Right kidney (tissue), 9 donors: ENCODE measurements at places on chromosomes 13 and 19.

DNA sequence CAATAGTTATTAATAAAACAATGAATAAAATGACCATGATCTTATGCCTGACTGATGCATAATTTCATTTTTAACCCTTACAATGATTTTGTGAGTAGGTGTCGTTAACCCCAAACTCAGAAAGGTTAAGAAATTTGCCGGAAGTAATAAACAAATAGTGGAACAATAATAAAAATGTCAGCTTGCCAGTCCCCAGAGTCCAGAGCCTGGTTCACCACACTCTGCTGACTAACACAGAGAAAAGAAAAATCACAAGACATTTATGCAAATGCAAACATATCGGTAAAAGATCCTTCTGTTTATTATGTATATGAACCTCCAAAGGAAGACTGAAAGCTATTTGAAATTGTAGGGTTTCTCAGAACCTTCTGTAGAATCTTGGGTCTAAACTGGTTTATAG is 563.7 kb downstream of the EFNB2 start:
- DNase-seq: no peak

DNA sequence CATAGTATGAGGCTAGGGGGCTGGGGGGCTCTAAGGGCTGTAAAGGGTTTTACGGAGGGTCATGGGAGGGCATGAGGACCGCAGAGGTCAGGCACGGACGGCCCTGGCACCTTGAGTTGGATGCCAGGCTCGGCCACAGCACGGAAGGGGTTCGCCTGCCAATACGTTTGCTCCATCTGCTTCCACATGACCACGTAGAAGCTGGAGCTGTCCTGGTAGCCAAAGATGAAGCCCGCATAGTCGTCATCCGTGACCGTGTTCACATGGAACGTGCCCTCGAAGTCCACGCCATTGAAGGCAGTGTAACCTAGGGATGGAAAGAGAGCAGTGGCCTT is 6.4 kb downstream of the COMP start:
- DNase-seq: no peak

- no peak for DNase-seq
Measured at GRCh38 chr19:3248728-3249326, 24.4 kb downstream of the CELF5 start.

GRCh38 chr13:67259208-67259607 is 29.1 kb upstream of the PCDH9 start:
- DNase-seq: no peak

DNA sequence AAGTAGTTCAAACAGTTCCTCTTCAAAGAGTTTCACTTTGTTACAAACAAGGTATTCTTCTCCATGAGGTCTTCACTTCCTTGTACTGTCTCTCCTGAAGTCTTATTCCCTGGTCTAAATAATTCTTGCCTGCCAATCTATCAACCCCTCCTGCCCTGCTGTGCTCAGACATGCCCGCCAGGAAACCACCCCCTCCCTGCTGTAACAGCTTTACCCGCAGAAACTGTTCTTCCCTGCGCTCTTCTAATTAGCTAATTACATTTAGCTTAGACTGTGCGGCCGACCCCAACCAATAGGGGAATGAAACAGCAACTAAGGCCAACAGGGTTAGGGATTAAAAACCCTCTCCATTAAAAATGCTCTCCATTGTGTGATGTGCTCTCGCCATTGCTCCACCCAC is 46.7 kb downstream of the ZNF846 start:
- no peak for DNase-seq

DNA sequence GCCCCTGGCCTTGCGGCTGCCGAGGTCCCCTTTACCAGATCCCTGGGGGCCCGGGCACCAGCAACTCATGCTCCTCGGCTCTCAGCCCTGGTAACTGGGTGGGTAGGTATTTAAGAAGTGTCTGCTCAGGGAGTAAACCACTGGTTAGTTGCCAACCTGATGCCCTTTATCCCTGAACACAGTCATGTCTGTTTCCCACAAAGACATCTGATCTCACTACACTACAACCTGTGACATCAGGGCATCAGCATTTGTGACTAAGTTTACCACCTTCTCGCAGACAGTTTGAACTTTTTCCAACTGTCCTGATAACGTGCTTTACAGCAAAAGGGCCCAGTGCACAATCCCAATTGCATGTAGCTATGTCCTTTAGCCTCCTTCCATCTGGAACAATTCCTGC is 22.0 kb downstream of the GGACT start:
- DNase-seq: no peak

GRCh38 chr19:12884202-12884601 is 2.8 kb downstream of the KLF1 start:
- no peak for DNase-seq

DNA sequence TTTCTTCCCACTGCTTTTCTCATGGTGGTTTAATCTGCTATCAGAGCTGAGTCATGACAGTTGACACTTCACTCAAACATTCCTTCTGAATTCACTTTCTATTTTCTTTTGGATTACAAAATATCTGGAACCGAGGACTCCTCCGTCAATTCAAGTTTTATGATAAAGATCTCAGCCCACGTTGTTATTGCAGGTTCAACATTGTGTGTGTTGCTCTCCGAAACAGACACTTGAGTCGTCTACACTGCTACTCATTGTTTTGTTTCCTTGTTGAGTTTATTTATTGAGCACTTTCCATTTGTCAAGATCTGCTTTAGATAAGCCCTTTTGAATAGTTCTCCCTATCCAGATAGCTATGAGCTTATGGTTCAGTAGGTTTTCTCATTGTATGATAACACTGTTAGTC is 636.1 kb upstream of the GPC6 start:
- no peak for DNase-seq

DNA sequence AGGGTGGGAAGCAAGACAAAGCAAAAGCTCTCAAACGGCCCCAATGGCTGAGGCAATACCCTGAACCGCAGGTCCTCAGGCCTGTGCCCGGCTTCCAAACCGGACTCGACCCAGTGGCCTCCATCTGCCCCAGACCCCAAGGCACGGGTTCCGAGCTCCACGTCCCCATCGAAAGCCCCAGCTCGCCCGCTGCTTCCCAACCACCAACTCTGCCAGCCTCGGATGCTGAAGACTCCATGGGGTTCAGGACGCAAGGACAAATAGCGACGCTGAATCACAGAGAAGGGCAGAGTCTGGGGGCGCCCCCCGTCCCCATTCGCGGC is 559 bp downstream of the POLR2E start:
- DNase-seq: no peak

GRCh38 chr19:4174895-4175668 is 7.3 kb downstream of the SIRT6 start:
- no peak for DNase-seq

DNA sequence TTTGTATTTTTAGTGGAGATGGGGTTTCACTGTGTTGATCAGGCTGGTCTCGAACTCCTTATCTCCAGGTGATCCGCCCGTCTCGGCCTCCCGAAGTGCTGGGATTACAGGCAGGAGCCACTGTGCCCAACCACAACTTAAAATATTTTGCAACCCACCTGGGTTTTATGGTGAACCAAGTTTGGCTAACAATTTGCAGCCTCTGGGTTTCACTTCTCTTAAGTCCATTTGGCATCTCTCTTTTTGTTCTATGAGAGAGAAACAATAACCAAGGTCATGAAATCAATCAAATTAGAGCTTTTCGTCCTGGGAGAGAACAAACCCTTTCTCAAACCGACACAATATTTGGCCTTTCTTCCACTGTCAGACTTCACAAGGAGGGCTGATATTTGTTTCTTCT is 5.6 kb upstream of the SMAD9 start:
- no peak for DNase-seq

DNA sequence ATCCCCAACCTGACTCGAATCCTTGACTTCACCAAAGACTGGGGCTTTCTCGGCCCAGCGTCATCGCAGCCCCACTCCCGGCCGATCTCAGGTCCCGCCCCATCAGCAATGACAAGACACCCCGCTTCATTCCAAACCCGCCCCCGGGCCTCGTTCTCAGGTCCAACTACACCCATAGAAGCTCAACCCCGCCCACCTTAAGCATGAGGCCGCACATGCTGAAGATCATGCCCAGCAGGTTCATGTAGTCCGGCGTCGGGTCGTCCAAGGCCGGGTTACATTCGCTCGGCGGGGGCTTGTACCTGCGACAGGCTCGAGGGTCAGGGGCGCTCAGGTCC is 2.3 kb downstream of the WDR83 start:
- no peak for DNase-seq
